ENCODE measurements at places on chromosomes 4 and X.

DNA sequence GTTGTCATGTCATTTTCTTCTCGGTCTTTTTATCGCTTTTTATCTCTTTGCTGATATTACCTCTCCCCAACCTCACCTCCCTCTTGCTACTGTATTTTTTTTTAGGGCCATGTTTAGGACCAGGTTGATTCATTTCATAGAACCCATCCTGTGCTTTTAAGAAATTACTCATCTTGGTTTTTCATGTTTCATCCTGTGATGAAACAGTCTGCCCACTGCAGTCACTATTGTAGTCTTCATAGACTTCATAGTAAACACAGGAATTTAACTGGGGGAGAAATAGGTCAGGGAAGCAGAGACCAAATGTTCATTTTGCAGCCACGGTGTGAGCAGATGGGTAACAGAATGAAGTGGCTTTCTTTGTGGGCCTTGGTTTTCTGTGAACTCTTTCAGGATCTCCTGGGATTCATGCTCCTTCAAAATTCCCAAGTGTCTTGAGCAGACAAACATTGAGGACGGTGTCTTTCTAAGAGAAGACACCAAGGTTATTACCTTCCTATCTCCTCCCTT, 161.8 kb downstream of the NAA11 start:
- DNase-seq, result no peak

DNA sequence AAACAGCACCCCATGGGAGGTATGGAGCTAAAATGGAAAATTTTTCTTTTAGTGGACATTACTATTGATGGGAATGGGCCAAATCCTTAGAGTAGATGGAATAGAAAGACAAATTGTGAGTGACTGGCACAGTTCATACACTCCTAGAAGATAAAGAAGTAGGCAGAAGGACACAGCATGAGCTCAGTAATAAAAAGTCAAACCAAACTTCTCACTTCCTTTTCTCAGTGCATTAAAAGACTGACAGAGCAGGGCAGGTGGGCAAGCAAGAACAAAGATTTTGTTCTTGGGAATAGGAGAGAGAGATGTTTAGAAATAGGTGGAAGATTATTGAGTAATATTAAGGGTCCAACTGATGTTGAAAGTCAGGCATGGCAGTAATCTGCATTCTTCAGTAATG, 132.5 kb downstream of the ATP10D start:
- DNase-seq, result no peak

- DNase-seq, result no peak
Observed at GRCh38 chrX:47047989-47048388, 30.3 kb upstream of the RGN start.

DNA sequence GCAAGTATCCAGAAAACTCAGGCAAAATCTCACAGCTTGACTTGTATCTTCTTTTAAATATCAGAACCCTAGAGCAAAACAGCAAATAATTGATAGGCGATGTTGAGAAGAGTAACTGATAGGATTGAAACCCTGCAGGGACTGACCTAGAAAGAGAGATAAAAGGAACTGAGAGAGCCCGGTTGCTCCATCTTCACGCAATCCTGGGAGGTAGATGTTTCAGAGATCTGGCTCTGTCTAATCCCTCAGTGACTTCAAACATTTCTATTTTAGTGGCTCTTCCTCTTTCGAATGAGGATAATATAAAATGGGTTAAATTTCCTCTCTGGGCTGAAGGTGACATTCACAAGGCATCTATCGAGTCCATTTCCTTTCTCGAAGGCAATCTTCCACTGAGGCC, 39.3 kb upstream of the RPL34 start:
- DNase-seq, result no peak

GRCh38 chr4:187544461-187545053, 451.0 kb upstream of the ZFP42 start:
- DNase-seq, result no peak

GRCh38 chrX:34875204-34875603, 67.4 kb upstream of the FAM47B start:
- DNase-seq, result no peak

GRCh38 chr4:4299006-4299405, 9.0 kb downstream of the ZBTB49 start:
- DNase-seq, result no peak

GRCh38 chrX:30275498-30275897, 28.6 kb downstream of the MAGEB1 start:
- DNase-seq, result no peak

DNA sequence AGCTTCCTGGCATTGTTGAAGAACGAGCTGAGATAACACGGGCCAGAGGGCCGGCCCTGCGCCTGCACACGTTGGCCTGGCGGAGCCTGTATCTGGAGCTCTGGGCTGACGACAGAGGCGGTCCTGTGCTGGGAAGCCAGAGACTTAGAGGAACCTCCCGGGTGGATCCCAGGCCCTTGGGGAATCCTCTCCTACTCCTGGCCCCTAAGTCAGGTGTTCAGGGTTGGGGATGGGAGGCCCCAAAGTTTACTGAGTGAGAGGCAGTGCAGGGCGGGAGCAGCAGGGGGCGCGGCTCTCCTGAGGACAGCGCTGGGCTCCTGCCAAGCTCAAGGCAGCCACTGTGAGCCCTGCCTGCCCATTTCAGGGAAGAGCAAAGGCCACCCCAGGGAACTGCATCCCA, 2.5 kb upstream of the HTRA3 start:
- DNase-seq, result no peak

DNA sequence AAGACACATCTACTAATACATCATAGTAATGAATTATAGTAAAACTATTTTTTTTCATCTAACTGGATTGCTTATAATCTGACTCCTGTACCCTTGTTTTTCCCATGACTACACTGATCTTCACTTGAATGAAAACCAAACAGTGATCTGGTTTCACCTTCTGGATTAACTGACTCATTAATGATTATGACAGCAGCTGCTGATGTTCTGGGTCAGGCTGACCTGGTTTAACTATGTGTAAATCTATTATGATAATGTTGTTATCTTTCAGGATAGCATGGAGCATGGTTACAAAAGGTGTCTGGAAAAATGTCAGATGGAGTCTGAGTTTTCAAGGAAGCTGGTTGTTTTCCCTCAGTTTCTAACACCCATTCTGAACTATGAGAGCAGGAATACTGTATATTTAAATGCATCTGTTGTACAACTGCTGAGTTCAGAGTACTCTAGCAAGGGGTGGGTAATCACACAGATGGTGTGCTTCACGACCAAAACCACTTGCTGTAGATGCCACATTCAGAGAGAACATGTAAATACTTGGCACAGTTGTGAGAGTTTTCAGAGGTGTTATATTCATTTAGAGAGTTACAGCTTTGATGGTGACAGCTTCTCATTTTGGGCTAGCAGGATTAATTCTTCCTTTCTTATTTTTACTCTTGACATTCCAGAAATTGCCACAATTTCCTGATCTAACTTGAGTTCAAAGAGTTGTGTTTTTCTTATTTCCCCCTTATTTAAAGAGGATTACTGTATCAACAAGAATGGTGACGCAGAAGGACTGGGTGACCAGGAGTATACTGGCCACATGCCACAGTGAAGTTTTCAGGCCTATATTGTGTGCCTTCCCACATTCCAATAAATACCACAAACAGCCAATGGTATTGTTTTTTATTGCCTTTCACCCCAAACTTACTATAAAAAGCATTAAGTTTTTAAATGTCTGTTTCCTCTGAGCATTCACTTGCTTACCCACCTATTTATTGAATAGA, 249.7 kb upstream of the TET2 start:
- DNase-seq, result no peak

- DNase-seq, result no peak
Observed at GRCh38 chrX:98956014-98956413, 1454.1 kb downstream of the PCDH19 start.

DNA sequence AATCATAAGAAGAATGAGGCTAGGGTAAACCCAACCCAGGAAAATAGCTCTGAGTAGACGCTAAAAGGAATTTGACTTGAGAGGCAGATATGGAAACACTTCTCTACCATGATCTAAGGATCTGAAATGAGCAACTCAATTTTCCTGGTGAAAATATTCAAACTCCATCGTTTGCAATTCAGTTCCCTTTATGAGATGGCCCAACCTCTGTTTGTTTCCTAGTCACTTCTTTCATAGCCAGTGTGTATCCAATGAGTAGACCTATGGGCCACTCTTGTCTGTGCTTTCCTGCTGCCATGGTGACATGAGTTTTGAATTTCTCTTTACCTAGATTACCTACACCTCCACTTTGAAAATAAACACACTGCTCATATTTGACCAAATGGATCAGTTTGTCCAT, 176.2 kb upstream of the GPRIN3 start:
- no peak for DNase-seq

DNA sequence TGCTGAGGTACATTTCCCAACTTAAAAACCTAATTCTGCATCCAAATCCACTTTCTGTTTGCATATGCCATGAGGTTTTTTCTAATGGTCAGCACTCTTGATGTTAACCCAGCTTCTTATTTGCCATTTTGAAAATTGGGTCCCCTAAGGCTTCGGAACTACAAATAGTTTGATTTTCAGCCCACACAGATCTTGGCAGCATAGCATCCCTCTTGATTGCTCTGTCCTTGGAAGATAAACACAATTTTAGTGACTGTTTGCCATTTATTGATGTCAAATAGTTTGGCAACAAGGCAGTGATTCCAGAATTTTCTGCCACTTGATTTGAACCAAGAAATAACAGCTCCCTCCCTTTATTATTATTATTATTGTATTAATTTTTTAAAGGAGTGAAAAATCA, 696.9 kb downstream of the RAB28 start:
- DNase-seq, result no peak

- DNase-seq, result no peak
Observed at GRCh38 chrX:3230496-3230895, 116.0 kb downstream of the MXRA5 start.

DNA sequence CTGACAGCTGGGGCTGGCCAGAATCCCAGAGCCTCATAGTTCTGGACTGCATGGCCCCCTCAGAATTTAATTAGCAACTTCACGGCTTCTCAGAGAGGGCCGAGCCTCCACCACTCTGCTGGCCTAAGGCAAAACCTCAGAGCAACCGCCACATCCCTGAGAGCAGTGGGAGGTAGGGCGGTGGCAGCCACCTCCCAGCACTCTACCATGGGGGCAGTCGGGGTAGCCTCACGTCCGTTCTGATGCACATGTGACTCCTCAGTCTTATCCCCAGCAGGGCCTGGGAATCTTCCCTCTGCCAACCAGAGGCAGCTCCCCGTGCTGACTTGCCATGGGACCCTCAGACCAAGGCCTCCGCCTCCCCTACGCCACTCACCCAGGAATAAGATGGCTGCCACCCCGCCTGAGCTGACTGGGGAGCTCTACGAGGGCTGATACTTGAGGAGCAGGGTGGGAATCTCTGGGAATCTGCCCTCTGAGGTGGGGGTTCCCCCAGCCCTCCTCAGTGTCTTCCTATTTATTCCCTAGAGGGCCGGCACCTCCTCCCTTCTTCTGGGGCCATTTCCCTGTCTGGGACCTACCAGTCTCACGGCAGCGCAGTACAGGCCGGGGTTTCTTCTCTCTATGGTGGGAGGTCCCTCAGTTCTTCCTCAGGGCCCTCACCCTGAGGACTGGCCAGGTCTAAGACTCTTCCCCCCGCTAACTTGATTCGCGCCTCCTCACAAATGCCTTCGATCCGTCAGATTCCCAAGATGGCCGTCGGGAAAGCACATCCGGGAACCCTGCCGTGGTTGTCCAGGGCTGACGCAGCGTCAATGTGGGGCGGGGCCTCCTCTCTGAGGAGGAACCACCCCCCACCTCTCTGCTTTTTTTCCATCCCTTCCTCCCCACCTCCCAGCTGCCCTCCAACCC, at the start of gene MAGEC2:
Gene MAGEC2, minus strand, starts transcription at position 769 of the 912 bp plus-strand sequence. CDS start 1,303 bp downstream, outside the sequence.
- no peak for DNase-seq

- DNase-seq, result no peak
Observed at GRCh38 chr4:187124331-187124730, 400.7 kb upstream of the FAT1 start.

DNA sequence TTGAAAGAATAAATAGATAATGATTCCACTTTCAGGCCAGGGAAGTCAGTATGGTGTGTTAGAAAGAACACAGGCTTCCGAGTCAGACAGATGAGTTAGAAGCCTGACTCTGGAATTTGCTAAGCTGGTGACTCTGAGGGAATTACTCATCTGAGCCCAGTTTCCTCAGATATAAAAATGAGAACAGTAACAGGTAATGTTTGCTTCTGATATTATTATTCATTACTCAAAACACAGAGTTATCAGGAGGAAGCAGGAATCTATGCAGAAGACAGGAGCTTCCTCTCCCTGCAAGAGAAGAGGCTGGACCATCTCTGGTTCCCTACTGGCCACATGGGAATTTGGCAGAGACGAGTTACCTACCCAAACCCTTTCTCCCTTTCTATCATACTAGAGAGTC, 163.1 kb downstream of the EVC2 start:
- DNase-seq, result no peak

- DNase-seq, result no peak
Observed at GRCh38 chrX:37685381-37686359, at the start of gene XK. Gene XK, plus strand, starts transcription at chrX:37685791. Its CDS starts 171 bp downstream, at chrX:37685962.

DNA sequence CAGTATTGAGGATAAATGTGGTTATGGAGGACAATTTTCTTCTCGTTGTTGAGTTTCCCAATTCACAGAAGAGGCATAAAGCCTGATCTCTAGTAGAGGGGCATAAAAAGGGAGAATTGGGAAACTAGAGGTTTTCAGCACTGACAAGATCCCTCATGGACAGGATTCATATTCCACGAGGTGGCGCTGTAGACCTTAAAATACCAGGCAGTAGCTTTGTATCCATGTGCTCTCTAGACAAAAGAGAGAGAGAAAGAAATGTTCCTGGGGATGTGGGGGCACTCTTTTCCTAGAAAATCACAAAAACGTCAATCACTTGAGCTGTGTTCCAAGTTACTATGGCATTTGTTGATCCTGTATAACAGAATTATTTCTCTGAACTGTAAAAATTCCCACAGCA, 128.3 kb downstream of the MAGEE1 start:
- DNase-seq, result no peak

DNA sequence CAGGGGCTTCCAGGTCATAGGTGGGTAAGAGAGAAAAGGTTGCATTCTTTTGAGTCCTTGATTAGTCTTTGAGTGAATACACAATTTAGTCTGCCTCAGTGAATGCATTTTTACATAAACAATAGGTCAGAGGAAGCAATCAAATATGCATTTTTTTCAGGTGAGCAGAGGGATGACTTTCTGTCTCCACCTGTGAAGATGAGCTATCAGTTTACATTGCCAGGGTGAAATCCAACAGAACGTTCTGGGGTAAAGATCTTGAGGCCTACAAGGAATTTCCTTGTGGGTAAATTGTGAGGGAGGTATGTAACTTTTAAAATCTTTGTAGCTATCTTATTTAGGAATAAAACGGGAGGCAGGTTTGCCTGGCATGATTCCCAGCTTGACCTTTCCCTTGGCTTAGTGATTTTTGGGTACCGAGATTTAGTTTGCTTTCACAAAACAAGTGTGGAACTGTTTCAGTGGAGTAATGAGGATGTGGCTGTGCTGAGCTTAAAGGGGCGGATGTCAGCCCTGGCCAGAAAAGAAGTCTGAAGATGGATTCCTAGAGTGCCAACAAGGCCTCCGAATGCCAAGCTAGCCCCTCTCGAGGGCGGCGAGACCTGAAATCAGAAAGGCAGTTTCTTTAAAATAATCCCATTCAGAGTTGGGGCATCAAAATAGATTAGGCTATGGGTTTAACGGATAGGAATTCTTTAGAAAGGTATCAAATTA, 29.5 kb downstream of the TMEM131L start:
- no peak for DNase-seq

- DNase-seq, result no peak
Observed at GRCh38 chr4:118417325-118417724, 64.5 kb upstream of the PRSS12 start.

GRCh38 chr4:39812500-39812899, 114.6 kb downstream of the UBE2K start:
- no peak for DNase-seq
